ENCODE measurements at places on chromosomes 13 and 19.

GRCh38 chr19:15129856-15130585 is 22.8 kb downstream of the SYDE1 start:
- no peak for DNase-seq

DNA sequence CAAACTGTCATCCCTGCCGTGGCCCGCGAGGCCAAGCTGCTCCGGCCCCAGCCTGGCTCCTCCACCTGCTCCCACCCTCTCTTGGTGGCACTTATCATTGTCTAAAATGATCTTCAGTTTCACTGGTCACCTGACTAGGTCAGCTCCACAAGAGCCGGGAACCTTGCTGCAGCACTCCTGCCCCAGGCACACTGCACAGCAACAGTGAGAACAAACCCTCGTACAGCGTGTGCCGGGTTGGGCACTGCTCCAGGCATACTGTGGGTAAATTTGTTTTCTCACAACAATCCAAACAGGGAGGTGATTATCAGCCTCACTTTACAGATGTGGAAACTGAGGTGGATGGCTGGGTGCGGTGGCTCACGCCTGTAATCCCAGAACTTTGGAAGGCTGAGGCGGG is 8.9 kb downstream of the DEDD2 start:
- no peak for DNase-seq

DNA sequence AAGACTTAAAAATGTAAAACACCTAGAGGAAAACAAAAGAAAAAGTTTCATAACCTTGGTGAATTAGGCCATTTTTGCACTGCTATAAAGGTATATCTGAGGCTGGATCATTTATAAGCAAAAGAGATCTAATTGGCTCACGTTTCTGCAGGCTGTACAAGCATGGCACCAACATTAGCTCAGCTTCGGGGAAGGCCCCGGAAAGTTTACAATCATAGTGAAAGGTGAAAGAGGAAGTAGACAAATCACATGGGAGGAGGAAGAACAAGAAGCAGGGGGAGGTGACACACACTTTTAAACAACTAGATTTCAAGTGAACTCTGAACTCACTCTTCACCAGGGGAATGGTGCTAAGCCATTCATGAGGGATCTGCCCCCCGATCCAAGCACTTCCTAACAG is 1358.5 kb upstream of the PCDH9 start:
- no peak for DNase-seq

GRCh38 chr13:22726726-22727125 is 454.1 kb upstream of the SGCG start:
- no peak for DNase-seq
